ENCODE measurements at places on chromosomes 1 and 21.

DNA sequence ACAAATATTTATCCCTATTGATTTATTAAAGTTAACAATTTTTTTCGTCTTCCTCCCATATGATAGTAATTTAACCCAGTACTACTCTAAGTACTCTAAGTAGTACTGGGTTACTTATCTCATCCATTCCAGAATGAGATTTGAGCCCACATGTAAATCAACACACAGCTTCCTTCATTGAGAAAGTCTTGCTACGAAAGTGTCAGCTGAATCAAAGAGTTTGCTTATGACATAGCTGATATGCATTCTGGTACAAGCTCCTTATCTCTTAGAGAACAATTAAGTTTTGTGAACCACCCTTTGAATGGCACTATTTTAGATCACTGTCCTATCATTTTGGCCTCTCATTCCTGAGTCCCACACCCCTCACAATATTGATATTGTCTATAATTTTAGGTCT, 2.4 kb upstream of the SLC44A3 start:
- no peak for DNase-seq

DNA sequence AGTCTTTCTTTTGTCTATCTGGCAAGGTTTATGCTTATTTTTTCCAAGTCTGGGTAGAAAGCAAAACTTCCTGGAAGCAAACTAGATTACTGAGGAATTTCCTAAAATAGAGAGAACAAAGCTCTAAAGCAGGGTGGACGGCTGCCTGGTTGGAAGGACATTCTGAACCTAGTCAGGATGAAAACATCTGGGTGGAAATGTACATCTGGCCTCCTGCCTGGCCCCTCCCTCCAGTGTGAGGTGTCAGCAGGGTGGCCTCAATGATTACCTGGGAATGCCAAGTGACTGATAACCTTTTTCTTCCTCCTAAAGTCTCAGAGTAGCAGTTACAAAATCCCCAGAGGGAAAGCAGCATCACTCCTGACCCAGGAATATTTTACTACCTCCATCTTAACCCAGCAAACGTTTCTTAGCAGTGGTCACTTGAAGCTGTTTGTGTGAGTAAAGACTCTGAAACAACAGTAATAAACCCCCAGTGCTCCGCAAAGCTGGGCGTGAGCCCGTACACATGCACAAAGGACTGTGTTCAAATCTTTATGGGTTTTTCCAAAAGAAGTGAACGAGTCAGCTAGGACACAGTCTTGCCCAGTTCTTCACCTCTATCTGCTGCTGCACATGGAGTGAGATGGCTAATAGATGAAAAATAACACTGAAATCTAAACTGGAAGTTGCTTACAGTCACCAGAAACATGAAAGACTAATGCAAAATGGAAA, 18.9 kb downstream of the ANGPTL7 start:
- DNase-seq, result no peak

GRCh38 chr1:32107742-32108661, at the start of gene KPNA6:
KPNA6 (plus strand) TSS chr1:32108056; CDS start chr1:32108131, 75 bp downstream.
- peak; percentile 91 for DNase-seq

DNA sequence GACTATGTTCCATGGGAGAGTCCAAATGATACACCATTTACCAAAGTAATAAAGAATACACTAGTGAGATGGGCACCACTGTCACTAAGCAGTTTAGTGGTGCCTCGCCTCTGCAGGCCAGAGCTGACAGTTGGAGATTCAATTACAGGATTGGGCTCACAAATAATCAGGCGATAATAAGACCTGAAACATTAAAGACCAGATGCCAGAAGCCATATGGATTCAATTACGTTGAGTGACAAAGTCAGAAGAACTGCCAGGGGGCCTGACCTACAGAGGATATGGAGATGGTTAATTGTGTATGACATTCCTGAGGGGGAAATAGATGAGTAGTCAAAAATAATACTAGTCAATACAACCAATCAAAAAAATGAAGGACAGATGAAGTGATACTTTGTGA, 65.2 kb upstream of the ST6GALNAC5 start:
- no peak for DNase-seq

DNA sequence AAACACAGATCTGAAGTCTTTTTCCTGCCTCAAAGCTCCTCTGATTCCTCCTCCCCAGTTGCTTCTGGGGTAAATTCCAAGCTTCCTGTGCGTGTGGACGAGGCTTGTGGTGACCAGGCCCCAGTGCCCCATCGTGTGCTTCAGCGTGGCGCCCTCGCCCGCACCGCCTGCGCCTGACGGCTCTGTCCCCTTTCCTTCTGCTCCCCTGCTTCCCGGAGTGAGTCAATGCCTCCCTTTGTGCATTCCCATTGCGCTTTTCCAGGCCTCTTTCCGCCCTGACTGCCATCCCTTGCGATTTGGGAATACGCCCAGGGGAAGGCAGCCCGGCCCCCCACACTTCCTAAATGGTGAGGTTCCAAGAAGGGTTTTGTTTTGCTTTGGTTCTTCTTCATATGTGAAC, 36.3 kb downstream of the FAAP20 start:
- no peak for DNase-seq

All from fibroblast of skin of left biceps (primary cell).